ENCODE measurements at places on chromosomes 4 and X.
A peak's percentile ranks its signal among the peaks of the same experiment; 100 is the strongest.

- no peak for DNase-seq
Measured at GRCh38 chr4:172683021-172683420, 485.6 kb upstream of the GALNT7 start.

DNA sequence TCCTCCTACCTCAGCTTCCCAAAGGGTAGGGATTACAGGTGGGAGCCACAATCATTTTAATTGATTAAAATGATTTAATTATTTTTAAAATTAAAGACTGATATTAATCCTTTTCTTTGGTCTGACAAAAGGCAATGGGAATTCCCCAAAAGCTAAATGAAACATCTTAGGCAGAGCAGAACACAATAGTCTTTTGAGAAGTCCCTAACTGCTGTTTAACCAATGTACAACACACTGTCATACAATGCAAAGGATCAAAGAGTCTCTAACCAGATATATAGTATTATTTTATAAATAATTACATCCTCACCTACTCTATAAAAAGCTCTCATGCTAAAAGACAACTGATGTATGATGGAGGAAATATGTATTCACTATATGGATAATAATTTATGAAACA is 47.0 kb downstream of the THAP9 start:
- no peak for DNase-seq

GRCh38 chrX:71367396-71367795 is 1.2 kb downstream of the TAF1 start:
- no peak for DNase-seq

DNA sequence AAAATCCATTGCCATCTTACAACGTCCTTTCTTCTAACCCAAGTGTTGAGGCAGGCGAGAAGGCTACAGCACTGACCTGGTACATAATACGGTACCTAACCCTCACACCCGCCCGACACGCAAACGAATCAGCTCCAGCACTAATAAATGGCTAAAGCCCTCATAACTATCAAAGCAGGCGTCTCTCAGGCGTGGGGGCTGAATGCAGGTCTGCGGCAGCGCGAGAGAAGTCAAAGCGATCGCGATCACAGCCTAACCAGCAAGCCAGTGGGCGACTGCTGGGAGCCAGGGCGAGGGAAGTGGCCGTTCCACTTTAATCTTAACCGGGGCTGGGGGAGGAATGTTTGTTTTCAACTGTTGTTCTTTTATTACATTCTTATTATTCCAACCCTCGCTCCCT is 1.5 kb downstream of the CDX4 start:
- no peak for DNase-seq

- peak; percentile 78 for DNase-seq
Measured at GRCh38 chrX:121336831-121337421, 289.5 kb downstream of the GLUD2 start.

DNA sequence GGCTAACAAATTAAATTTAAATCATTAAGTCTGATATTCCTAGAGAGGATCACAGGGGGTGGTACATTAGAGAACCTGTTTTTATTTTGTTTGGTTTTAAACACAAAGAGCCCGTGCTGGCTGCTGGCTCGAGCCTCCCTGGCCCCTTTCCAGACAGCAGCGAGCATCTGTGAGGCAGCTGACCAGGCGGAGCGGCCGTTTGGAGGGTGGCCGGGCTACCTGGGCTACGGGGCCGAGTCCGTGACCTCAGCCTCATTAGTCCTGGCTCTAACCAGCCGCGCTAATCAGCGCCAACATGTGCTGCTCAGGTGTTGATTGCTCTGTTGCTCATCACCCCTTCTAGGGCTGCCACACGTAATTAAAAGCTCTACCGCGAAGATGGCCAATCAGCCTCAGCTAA is 35.3 kb downstream of the DCTD start:
- no peak for DNase-seq

DNA sequence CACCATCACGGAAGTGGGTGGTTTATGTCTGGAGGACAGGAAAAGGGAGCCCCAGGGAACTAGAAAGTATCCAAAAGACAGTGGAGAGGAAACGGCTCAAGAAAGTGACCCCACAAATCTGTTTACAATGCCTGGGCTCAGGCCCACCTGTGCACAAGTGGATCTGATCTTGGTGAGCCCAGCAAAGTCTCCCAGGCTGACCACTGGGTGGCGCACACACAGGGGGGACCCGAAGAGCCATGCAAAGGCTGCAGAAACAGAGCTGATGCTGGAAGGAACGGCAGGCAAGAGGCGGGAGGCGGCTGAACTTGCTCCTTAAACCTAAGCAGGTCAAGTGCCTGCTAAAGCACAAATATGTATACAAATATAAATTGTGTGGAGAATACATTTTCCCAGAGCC is 9.6 kb downstream of the HAUS7 start:
- DNase-seq: peak; percentile 21

- peak; percentile 38 for DNase-seq
Measured at GRCh38 chrX:122552286-122552800, 631.7 kb upstream of the GRIA3 start.
